Sigmoid colon (tissue), 7 donors: ENCODE measurements at places on chromosomes 2 and 18.

- DNase-seq, result no peak
These were observed 38.5 kb downstream of the AGAP1 start for GRCh38 chr2:235532307-235532706.

GRCh38 chr2:15675456-15676195 lies 84.0 kb downstream of the DDX1 start:
- no peak for DNase-seq

GRCh38 chr18:77000527-77000926 lies 132.1 kb downstream of the MBP start:
- DNase-seq, result peak; percentile 75

- no peak for DNase-seq
These were observed 16.5 kb downstream of the DYNC1I2 start for GRCh38 chr2:171703574-171704347.

DNA sequence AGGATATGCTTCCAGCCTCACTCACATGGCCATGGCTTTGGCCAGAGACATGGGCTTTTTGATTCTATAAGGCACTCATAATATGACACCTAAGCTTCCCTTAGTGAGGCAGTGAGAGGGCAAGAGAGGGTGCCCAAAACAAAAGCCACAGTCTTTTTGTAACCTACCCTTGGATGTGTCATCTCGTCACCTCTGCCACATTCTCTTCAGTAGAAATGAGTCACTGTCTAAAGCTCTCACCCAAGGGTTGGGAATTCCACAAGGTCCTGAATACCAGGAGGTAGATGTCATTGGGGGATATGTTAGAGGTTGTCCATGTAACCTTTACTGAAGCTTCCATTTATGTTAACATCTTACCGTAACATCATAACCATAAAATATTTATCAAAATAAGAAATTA lies 108.4 kb downstream of the ALMS1 start:
- DNase-seq, result no peak
